Activated T-helper 2 cell treated with anti-CD3 and anti-CD28 coated beads, Interferon-gamma antibody, Interleukin-2, Interleukin-4, amounts not matched to agents 10 μg/mL and 5 μg/mL and 100 μg/mL, durations not matched to agents 14 hours and 24 hours and 36 hours (primary cell): ENCODE measurements at places on chromosomes 16 and 17.

GRCh38 chr16:31138621-31139578 is 3.4 kb upstream of the PRSS8 start:
- no peak for DNase-seq

- DNase-seq, result no peak
These were observed 67.2 kb downstream of the ADCY9 start for GRCh38 chr16:4049031-4049430.

DNA sequence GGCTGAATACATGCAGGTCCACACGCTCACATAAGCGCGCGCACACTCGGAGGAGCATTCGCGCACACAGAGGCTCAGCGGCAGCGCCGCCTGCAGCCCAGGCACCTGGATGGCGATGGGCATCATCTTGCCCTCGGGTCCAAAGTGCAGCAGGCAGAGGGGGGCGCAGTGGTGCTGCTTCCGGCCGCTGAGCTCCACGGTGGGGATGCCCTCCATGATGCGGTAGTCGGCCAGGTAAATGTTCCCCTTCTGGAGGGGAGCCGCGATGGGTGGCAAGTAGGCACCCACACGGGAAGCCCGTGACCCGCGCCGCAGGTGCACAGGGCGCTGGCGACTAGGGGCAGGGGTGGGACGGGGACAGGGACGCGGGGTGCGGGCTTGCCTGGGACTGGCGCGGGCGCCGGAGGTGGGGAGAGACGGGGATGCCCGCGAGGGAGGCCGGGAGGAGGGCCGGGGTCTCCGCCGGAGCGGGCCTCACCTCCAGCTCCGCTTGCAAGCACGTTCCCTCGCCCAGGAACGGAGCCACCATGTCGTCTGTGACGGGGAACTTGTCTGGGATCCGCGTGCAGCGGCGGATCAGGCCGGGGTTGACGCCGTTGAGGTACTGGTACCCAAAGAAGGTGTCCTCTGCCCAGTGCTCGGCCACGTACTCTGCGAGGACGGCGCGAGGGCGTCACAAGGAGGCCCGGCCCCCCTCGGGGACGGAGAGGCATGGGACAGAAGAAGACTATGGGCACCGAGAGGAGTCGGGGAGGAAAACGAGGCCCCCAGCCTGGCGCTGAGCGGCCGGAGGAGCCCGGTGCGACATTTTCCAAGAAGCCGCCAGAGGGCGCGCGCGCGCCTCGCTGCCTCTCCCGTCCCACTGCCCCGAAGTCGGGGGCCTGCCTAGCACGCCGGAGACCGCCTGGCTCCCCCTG is 8.0 kb downstream of the ALOX12B start:
- DNase-seq, result peak; percentile 70

DNA sequence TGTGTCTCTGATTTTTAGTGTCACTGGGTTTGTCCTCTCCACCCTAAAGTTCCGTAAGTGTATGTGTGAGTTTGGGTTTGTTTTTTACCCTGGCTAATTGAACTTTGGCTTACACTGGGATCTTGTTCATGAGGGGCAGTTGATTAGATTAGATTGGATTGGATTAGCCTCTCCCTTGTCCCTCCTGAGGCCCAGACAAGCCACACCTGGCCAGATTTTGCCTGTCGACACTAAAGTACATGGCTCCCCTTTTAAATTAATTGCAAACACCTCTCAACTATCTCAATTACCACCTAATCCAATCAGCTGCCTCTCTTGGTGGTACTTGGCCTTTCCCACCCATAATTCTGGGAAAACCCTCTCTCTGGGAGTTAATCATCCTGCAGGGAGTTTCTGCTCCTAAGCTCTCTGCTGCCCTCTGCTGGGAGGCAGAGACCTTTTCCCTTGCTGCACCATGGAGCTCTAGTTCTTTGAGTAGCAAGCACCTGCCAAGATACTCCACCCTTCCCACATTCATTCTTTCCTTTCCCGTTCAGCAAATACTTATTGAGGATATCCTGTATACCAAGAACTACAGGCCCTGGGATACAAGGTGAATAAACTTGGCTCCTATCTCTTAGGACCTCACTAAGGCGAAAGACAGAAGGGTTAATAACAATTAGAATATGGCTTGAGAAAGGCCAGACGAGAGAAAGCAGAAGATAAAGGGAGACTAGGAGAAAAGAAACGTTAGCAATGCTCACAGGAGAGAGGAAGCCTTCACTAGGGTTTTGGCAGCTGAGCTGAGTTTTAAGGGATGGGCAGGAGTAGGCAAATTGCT is 60.0 kb upstream of the MPHOSPH6 start:
- DNase-seq, result peak; percentile 27

GRCh38 chr17:44778656-44779210 is 19.9 kb downstream of the ADAM11 start:
- no peak for DNase-seq

DNA sequence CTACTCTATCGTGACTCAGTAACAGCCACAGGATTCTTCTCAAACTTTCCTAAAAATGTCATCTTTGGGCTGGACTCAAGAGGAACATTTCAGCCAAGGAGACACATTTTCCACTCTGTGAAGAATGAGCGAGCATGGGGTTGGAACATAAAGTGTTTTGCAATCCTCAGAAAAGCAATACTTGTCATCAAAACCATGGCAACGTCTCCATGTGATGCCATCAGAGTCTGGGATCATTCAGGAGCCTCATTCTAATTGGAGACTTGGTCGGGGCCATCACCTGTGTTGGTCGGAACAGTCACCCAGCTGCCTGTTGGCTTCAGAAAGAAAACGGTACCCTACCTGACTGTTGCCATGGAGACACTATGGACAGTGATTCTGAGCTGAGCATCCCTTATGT is 25.5 kb downstream of the MYOCD start:
- DNase-seq, result no peak
